ENCODE measurements at places on chromosomes 1 and 21. TPM values are rescaled to one million over a fixed set of nuclear protein-coding genes. Genes with fewer than 3 reads are reported as not detected.

The CDC14A gene
- 8.3 TPM for total RNA-seq

The C8A gene
- not detected for total RNA-seq

The GJB3 gene
- not detected for total RNA-seq

The NEGR1 gene
- 1.8 TPM for total RNA-seq

The SPRR3 gene
- total RNA-seq = not detected

The DNALI1 gene
- 0.64 TPM for total RNA-seq

The RGS4 gene
- total RNA-seq = 0.25 TPM

The KRTAP21-1 gene
- total RNA-seq = not detected

Measured in H4 (cell line).